T-helper 22 cell (primary cell): ENCODE measurements at places on chromosomes 7 and 10.

GRCh38 chr7:12257582-12257981 is 46.5 kb downstream of the TMEM106B start:
- DNase-seq, result no peak

DNA sequence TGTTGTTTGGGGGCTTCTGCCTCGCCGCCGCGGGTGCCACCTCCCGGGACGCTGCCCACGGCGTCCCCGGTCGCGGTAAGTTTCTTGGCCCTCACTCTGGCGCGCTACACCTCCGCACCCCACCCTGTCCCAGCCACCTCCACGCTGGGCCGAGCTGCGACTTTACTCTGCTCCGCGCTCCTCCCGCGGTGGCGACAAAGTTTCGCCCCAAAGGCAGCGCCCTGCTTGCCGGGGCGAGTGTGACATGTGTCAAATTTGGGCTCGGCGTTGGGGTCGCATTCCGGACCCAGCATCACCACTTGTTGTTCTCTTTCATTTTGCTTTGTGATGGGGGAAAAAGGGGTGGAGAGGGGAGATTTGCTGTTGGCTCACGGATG is 167.7 kb upstream of the PPP1R3A start:
- DNase-seq, result no peak

GRCh38 chr10:76141376-76141775 is 710.0 kb downstream of the LRMDA start:
- no peak for DNase-seq

DNA sequence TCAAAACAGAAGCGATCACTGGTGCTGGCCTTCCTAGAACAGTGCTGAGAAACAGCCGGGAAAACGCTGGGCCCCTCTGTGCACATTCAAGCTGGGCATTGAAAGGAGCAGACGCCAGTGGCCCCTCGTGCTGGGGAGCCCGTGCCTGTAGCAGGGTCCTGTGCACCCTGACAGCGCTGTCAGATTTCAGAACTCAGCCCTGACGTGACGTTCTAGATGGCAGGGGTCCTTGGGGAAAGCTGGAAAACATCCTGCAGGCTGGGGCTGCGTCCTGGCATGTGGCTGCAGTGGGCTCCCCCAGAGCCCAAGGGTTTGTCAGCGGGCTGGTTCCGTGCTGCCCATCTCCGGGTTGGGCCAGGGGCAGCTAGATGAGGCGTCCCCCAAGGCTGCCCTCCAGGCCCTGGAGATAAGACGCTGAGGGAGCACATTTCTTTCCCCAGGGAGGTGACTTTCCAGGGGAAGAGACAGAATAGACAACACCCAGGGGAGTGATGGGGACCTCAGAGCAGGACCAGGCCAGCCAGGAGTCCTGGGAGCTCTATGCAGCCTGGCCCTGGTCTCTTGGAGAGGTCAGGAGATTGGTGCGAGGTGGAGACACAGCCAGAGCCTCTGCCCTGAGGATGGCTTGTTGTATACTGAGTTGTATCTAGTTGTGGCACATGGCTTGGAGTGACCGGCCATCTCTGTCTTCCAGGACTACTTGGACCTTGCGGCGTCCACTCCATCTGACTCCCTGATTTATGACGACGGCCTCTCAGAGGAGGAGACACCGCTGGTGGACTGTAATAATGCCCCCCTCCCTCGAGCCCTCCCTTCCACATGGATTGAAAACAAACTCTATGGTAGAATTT is 12.1 kb upstream of the CSGALNACT2 start:
- DNase-seq, result no peak

- no peak for DNase-seq
These were observed 34.6 kb upstream of the BTRC start for GRCh38 chr10:101319241-101319915.

- no peak for DNase-seq
These were observed 46.6 kb upstream of the ADRA2A start for GRCh38 chr10:111030042-111030750.

- no peak for DNase-seq
These were observed 27.7 kb downstream of the EBF3 start for GRCh38 chr10:129936266-129936922.

DNA sequence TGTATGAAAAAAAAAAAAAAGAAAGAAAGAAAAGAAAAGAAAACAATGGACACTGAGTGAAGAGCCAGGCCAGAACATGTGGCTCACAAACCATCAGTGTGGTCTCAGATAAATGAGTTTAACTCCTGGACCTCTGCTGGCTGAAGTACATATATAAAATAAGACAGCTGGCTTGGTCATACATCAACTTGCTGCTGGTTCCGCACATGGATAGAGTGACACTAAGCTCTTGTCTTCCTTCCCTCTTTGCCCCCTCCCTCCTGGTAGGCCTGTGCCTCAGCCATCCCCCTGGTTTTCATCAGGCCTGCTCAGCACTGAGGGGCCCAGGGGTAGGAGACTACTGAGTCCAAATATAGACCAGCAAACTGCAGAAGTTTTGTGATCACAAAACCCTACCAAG is 58.1 kb upstream of the DGKI start:
- no peak for DNase-seq

DNA sequence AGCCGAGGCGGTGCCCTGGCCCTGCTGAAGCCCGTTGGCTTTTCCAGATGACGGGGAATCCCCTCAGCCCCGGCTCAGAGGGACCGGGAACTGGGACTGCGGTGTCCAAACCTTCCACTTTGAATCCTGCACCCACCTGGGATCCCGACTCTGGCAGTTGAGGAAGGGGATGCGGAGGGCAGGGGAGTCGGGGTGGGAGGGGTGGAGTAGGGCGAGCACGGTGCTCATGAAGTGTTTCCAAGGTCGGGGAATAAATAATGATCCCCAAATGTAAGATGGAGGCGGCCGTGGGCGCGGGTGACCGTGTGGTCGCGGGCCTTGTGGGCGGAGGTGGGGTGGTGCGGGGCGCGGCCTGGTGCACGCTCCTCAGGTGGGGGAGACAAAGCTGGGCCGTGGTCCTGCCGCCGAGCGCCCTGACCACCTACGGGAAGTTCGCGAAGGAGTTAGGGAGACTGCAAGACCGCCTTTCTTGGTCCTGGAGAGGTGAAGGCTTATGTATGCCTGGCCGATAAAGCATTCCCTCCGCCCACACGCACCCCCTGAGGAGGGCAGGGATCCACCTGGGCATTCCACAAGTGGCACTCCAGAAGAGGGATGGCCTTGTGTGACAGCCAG is 1.4 kb downstream of the MTURN start:
- no peak for DNase-seq

- no peak for DNase-seq
These were observed 45.5 kb downstream of the DPYSL4 start for GRCh38 chr10:132232023-132232951.

DNA sequence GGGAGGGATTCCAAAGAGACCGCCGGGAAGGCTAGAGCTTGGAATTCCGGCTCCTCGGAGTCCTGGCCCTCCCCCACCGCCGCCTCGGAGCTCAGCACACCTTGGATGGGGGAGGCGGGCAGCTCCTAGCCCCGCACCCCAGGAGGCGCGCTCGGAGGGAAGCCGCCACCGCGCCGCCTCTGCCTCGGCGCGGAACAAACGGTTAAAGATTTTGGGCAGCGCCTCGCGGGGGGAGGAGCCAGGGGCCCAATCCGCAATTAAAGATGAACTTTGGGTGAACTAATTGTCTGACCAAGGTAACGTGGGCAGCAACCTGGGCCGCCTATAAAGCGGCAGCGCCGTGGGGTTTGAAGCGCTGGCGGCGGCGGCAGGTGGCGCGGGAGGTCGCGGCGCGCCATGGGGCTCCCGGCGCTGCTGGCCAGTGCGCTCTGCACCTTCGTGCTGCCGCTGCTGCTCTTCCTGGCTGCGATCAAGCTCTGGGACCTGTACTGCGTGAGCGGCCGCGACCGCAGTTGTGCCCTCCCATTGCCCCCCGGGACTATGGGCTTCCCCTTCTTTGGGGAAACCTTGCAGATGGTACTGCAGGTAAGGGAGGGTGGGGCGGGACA is at the start of gene CYP26A1:
Gene CYP26A1 (plus strand): TSS at position 355 of the 608 bp plus-strand sequence. CDS start 42 bp downstream, at position 397.
- DNase-seq, result no peak

DNA sequence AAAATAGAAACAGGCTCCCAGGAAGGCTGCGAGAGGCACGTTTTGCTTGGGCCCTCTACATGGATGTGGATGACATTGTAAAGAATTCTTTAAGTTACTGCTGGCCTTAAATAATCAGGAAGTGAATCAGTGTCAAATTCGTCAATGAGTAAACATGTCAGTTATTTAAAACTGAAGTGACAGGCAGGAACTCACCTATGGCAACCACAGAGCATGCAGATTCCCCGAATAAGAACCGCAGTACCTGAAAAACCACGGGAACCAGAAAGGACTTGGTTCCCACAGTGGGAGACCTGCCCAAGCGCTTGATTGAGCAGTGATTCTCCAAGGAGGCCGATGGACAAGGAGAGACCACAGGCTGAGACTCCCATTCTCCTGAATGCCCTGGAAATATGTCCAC is 351.2 kb upstream of the AKR1E2 start:
- DNase-seq, result no peak

DNA sequence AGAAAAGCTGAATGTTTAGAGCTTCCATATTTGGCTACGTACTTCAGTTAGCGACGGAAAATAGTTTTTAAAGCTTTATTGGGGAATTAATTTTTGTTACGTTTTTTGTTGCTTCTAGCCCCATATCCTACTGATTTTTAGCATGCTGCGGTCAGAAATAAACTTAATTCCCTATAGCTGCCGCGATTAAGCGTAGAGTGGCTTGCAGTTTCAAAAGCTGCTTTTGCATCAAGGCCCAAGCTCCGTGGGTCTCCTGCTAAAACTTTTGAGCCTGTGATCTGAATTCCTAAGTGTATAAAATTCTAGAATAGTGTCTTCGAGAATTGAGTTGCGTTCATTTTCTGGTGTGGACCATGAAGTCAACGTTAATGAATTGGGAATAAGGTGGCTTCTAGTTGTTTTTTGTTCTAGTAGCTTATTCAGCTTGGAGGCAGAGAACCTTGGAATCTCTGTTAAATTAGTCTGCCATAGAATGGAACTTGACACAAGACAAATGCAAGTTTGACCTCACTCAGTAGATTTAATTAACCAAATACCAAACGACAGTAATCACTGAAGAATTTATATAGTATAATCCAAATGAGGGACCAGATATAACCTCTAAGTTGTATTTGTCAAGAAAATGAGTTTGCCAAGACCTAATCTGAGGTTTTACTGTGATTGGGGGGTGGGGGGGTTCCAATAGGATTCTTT is 977 bp downstream of the CALU start:
- no peak for DNase-seq

- no peak for DNase-seq
These were observed 67.4 kb downstream of the PDGFA start for GRCh38 chr7:452226-452751.
